Left colon (tissue), 2 donors: ENCODE measurements at places on chromosomes 16 and 17. TPM values are rescaled to one million over a fixed set of nuclear protein-coding genes. Genes with fewer than 3 reads are reported as not detected.

SLC6A2 gene
- not detected for total RNA-seq

TK1 gene
- total RNA-seq, result 14.8 TPM

POLR3E gene
- 37.0 TPM for total RNA-seq

KCTD19 gene
- 0.06 TPM for total RNA-seq

ABCA10 gene
- total RNA-seq, result 7.7 TPM
